Activated T-helper 2 cell treated with anti-CD3 and anti-CD28 coated beads, Interferon-gamma antibody, Interleukin-2, Interleukin-4, amounts not matched to agents 10 μg/mL and 5 μg/mL and 100 μg/mL, durations not matched to agents 14 hours and 24 hours and 36 hours (primary cell): ENCODE measurements at places on chromosomes 1 and 21. TPM values are rescaled to one million over a fixed set of nuclear protein-coding genes. Genes with fewer than 3 reads are reported as not detected.
A peak's percentile ranks its signal among the peaks of the same experiment; 100 is the strongest.

DNA sequence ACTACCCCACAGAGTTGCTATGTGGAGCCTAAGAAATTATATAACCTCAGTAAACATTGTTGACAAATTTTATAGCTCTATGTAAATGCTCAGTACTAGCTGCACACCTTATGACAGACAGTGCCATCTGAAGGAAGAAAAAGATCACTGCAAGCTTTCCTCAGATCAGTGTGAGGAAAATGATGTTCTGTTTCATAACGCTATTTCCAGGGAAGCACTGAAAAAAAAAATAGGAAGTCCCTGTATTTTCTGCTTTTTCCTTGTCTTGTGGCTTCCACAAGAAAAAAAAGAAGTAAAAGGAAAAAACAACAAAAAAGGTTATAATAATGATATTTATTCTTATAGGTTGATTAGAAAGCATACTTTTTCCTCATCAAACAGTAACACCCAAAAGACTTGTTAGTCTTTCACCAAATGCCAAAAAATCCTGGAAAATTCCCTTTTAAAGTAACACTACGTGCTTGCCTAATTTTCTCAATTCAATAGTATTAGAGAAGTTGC, 23.2 kb downstream of the LYST start:
- peaks cover 55% of the 10 kb centered on the region for H3K4me1 ChIP-seq
- no peak overlapping the region for H3K27ac ChIP-seq
- DNase-seq = no peak
- no peak overlapping the region for H3K4me3 ChIP-seq

Gene MACO1
- 15.8 and 15.9 TPM in 2 replicates for total RNA-seq

DNA sequence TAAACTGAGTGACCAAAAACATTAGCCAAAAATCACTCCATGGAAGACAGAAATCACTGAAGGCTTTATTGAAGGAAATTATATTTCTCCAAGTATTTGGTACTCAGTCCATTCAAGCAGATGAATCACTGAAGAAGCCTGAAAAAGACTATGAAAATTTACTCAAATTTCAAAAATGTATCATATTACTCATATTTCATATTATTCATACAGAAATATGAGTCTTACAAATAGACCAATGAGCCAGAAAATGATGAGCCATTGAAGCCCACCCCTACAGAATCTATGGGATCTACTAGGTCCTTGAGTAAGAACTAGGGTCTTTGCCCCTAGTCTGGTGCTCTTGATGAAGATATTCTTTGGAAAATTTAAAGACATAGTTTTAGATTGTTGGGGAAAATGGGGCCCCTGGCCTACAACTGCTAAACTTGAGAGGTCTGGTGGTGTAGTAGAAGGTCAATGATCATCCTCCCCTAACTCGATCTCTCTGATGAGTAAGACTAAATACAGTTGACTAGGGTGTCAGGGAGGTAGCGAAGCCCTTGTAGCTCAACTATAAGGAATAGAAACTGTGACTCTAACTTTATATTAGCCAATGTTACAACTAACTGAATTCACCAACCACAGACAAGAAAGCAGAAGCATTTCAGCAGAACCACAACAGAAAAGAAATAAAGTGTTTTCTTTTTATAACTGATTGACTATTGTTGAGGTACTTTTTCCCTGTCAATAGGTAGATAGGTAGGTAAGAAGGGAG, 81.0 kb downstream of the NOTCH2 start:
- peak overlapping the region; percentile 58 for H3K4me3 ChIP-seq
- DNase-seq = no peak
- H3K27me3 ChIP-seq = no peaks in the 10 kb centered on the region
- H3K4me1 ChIP-seq = peaks cover 43% of the 10 kb centered on the region

DNA sequence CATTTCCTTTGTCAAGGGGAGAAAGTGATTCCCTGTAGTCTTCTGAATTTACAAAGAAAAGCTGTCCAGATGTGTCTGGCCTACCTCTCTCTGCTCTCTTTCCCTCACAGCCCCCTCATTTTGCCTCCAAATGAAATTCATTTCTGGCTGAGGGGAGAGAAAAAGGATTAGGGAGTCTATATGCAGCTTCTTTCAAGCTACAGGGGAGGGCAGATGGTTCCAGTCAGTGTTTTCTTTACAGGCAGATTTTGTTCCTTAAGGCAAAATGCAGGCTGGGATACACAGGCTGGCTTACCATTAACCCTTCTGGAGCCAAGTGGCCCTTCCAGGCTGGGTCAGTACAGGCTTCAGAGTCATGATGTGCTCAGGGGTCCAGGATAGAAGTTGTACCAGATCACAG, 198.1 kb upstream of the USP24 start:
- peaks cover 5% of the 10 kb centered on the region for H3K27me3 ChIP-seq
- no peaks in the 10 kb centered on the region for H3K4me1 ChIP-seq
- no peak overlapping the region for H3K4me3 ChIP-seq
- no peaks in the 10 kb centered on the region for H3K36me3 ChIP-seq

Gene KCNN3
- total RNA-seq = 0.39 and 0.91 TPM in 2 replicates

Gene TFAP2E
- 0.50 and 0.51 TPM in 2 replicates for total RNA-seq

GRCh38 chr1:89822109-89822962, 1.5 kb downstream of the LRRC8D start:
- H3K36me3 ChIP-seq = peaks cover 16% of the 10 kb centered on the region
- peaks cover 6% of the 10 kb centered on the region for H3K27me3 ChIP-seq
- no peak for DNase-seq
- peak overlapping the region; percentile 66 for H3K27ac ChIP-seq

Gene ADAR
- 267 and 282 TPM in 2 replicates for total RNA-seq

DNA sequence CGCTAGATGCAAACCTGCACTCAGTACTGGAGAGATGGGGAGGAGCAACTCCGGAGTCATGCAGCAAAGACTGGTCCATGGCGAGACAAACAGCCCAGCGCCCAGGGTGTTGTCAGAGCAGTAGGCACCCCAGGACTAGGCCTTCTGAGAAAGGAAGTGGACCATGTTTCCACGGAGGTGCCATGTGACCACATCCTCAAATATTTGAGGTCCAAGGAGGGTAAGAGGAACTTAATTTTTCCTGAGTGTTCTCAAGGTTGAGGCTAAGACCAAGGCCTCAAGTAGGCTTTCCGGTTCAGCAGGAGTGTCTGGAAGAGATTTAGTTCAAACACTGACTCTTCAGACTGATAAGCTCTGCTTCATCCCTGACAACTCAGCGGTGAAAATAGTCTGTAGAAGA, 186.2 kb downstream of the RHOU start:
- no peak overlapping the region for H3K4me3 ChIP-seq
- H3K27me3 ChIP-seq = peaks cover 14% of the 10 kb centered on the region
- no peak overlapping the region for H3K27ac ChIP-seq
- H3K4me1 ChIP-seq = no peaks in the 10 kb centered on the region
- H3K36me3 ChIP-seq = no peaks in the 10 kb centered on the region

- H3K27me3 ChIP-seq = no peaks in the 10 kb centered on the region
- H3K4me1 ChIP-seq = peaks cover 4% of the 10 kb centered on the region
- no peak for DNase-seq
- no peak overlapping the region for H3K27ac ChIP-seq
Measured at GRCh38 chr1:246450611-246451251, 56.3 kb downstream of the SMYD3 start.

GRCh38 chr1:231172411-231172810, 10.6 kb downstream of the TRIM67 start:
- H3K27me3 ChIP-seq = peaks cover 39% of the 10 kb centered on the region
- no peaks in the 10 kb centered on the region for H3K4me1 ChIP-seq
- no peak overlapping the region for H3K27ac ChIP-seq
- DNase-seq = no peak

Gene COL9A2
- total RNA-seq = 18.7 and 18.9 TPM in 2 replicates

DNA sequence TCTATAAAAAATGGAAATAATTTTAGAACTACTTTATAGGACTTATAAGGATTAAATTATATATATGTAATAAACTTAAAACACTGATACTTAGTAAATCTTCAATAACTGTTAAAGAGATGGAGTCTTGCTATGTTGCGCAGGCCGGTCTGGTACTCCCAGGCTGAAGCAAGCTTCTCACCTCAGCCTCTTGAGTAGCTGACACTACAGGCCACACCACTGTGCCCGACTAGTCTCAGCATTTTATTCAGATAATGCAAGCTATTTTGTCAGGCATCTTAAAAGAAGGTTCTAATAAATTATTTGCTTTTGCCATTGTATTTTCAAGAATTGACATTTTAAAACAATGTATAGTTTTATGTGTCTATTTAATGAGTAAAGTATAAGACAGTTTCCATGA, 20.8 kb downstream of the CNST start:
- peaks cover 39% of the 10 kb centered on the region for H3K36me3 ChIP-seq
- H3K27ac ChIP-seq = no peak overlapping the region

Gene DESI2
- total RNA-seq = 27.4 TPM in 2 replicates

- no peak for DNase-seq
- peak overlapping the region; percentile 96 for H3K27ac ChIP-seq
- H3K36me3 ChIP-seq = peaks cover 61% of the 10 kb centered on the region
- H3K4me1 ChIP-seq = peaks cover 29% of the 10 kb centered on the region
- H3K27me3 ChIP-seq = no peaks in the 10 kb centered on the region
Measured at GRCh38 chr1:161166669-161167548, 683 bp downstream of the PPOX start.

- peaks cover 4% of the 10 kb centered on the region for H3K36me3 ChIP-seq
- no peaks in the 10 kb centered on the region for H3K27me3 ChIP-seq
- peaks cover 14% of the 10 kb centered on the region for H3K4me1 ChIP-seq
- no peak overlapping the region for H3K27ac ChIP-seq
- DNase-seq = no peak
Measured at GRCh38 chr1:10530281-10530740, 55.6 kb downstream of the PEX14 start.
